ENCODE measurements at places on chromosomes 5 and 9.

GRCh38 chr9:128921881-128922763, 1.3 kb downstream of the PHYHD1 start:
- no peak for DNase-seq

GRCh38 chr9:110114086-110114858, 93.7 kb downstream of the C9orf152 start:
- DNase-seq: no peak

- no peak for DNase-seq
Measured at GRCh38 chr5:133921979-133922378, 46.4 kb downstream of the C5orf15 start.

GRCh38 chr5:93062548-93062947, 518.5 kb downstream of the NR2F1-AS1 start:
- no peak for DNase-seq

GRCh38 chr5:163498886-163499285, 6.5 kb upstream of the MAT2B start:
- no peak for DNase-seq

- no peak for DNase-seq
Measured at GRCh38 chr9:15846611-15847010, 293.8 kb downstream of the CCDC171 start.

GRCh38 chr5:126358525-126358924, 64.7 kb upstream of the GRAMD2B start:
- no peak for DNase-seq

- peak; percentile 2 for DNase-seq
Measured at GRCh38 chr5:137146402-137146890, 352.7 kb downstream of the SPOCK1 start.

GRCh38 chr9:130667120-130667435, 2.7 kb downstream of the PRDM12 start:
- DNase-seq: no peak

DNA sequence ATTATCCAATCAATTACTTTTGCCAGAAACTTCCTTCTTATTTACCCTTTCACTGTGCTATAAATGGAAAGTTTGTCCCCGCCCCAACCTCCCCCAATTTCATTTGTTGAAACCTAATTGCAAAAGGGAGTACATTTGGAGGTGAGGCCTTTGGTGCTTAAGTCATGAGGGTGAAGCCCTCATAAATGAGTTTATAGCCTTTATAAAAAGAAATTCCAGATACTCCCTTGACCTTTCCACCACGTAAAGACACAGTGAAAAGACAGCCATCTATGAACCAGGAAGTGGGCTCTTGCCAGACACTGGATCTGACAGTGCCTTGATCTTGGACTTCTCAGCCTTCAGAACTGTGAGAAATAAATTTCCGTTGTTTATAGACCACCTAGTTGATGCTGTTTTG, 82.3 kb downstream of the NUDT12 start:
- no peak for DNase-seq

- DNase-seq: no peak
Measured at GRCh38 chr5:151072630-151073025, 8.2 kb downstream of the TNIP1 start.

DNA sequence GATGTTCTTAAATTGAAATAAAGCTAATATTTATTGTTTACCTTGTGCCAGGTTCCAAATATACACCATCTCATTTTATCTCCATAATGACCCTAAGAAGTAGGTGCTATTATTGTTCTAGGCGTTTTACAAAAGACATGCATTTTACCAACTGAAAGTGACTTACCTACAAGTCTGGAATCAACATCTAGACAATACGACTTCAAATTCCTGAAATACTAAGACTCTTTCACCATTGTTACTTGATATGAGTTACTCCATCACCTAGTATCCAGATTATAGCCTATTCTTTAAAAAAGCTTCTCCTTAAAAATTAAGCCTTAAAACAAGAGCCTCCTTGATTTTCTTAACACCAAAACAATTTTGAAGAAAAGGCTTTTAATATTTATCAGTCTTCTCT, 13.3 kb downstream of the HACD4 start:
- DNase-seq: no peak

- no peak for DNase-seq
Measured at GRCh38 chr5:157610990-157611389, 35.4 kb upstream of the ADAM19 start.

GRCh38 chr9:72864327-72864726, 88.5 kb downstream of the ALDH1A1 start:
- DNase-seq: no peak

- DNase-seq: peak; percentile 3
Measured at GRCh38 chr9:128160603-128160987, 530 bp downstream of the BBLN start.

GRCh38 chr9:6142799-6143454, 72.7 kb upstream of the IL33 start:
- DNase-seq: no peak

GRCh38 chr9:98373609-98374008, 118.2 kb upstream of the TBC1D2 start:
- no peak for DNase-seq

GRCh38 chr9:747567-747966, 93.9 kb upstream of the DMRT1 start:
- no peak for DNase-seq

DNA sequence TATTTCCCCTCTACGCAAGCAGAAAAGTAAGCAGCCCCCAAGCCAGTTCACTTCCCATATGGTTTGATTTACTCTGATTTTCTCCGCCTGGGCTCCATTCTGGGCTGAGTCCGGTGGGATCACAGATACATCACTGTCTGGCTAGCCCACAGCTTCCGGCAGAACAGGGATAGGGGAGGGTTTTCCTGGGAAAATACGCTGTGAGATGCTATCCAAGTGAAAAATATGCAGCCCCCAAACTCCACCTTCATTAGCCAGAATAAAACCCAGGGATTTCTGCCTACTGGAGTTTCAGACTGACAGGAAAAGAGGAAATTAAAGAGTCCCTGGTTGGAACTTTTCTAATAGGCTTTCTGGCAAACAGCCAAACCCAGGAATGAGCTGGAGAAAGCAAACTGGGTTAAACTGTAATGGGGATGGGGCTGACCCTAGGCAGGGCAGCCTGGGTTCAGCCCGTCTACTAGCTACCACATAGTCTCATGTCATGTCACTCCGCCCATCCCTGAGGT, 16.9 kb upstream of the NIPAL4 start:
- DNase-seq: no peak

DNA sequence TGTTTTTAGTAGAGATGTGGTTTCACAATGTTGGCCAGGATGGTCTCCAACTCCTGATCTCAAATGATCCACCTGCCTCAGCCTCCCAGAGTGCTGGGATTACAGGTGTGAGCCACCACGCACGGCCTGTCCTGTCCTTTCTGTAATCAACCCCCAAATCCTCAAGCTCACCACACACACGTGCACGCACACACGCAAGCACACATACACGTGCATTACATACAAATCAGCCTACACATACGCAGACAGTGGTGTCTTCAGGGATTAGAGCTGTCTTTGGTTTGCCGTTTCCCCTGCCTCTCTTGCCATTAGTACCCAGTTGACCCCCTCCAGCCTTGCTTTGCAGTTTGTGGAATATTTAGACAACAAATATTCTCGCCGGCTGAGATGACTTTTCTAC, 6.5 kb downstream of the GLT6D1 start:
- DNase-seq: no peak

- DNase-seq: no peak
Measured at GRCh38 chr9:136023410-136024225, 62.4 kb upstream of the UBAC1 start.

DNA sequence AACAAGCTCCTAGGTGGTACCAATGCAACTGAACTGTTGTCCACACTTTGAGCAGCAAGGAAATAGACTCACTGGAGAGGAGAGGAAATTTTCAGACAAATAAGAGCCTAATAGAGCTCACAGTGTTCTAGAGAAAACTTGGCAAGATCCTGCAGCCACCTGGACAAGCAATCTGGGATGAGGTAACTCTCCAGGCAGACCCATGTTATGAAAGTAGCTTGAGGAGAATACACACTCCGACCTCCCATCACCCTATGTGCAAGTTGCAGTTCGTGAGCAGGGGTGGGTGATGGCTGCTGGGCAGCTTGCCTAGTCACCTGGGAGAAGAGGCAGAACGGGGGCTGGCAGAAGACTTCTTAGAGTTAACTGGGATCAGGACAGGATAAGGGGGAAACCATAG, 102.2 kb downstream of the KLF4 start:
- DNase-seq: no peak

DNA sequence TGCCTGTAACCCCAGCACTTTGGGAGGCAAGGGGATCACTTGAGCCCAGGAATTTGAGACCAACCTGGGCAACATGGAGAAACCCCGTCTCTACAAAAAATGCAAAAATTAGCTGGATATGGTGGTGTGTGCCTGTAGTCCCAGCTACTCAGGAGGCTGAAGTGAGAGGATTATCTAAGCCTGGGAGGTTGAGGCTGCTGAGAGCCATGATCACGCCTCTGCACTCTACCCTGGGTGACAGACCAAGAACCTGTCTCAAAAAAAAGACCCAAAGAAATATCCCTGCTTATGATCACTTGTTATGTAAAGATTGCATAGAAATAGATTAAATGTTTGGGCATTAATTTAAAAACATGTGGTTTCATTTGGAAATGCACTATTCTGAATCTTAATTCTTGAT, 125.1 kb downstream of the UGCG start:
- DNase-seq: no peak

DNA sequence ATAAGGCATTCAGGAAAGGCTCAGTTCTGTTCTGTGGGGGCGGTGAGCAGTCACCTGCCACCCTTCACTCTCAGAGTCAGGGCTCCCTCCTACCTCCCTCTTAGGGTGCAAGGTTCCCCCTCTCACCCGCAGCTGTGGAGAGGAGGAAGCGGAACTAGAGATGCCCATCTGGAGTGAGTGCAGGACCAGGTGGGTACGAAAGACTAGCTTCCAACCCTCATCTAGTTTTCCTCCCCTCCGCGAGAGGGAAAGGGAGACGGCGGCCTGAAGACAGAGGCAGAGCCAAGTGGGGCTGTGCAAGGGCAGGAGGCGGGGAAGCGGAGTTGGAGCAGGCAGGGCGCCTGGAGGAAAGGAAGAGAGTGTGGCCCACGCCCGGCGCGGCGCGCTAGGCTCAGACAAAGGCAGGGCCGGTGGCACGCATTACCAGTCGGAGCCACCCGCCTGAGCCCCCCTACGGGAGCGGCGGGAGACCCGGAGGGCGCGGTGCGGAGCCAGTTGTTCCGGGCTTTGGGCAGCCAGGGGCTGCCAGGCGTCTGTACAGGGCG, 7.3 kb downstream of the PRR7 start:
- DNase-seq: no peak

- DNase-seq: no peak
Measured at GRCh38 chr9:77575785-77576184, 72.3 kb downstream of the GNA14 start.

GRCh38 chr5:175863316-175863715, 8.1 kb upstream of the CPLX2 start:
- no peak for DNase-seq

- DNase-seq: no peak
Measured at GRCh38 chr5:139025651-139026050, 150.5 kb upstream of the LRRTM2 start.

DNA sequence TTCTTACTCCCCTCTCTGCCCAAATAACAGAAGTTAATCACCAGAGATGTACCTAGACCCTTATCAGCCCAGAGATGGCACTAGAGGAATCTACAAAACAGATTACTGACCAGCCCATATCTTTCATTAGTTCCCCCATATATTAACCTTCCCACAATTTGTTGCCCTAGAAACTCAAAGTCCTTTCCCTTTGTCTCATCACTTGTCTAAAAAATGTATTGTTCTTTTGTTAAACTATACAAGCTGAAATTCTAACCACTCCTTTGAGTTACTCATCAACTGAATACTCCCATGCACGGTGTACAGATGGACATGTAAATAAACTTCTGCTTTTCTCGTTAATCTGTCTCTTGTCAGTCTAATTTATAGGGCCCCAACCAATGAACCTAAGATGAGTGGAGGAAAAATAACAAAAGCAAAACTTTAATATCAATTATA, 130.9 kb downstream of the CCDC192 start:
- DNase-seq: no peak

- no peak for DNase-seq
Measured at GRCh38 chr5:133531178-133531577, 81.2 kb downstream of the FSTL4 start.
